Effector memory CD4-positive, alpha-beta T cell (primary cell): ENCODE measurements at places on chromosomes 16 and 17.
A peak's percentile ranks its signal among the peaks of the same experiment; 100 is the strongest.

- peak; percentile 4 for DNase-seq
These were observed 781 bp downstream of the RSKR start for GRCh38 chr17:28612936-28613872.

DNA sequence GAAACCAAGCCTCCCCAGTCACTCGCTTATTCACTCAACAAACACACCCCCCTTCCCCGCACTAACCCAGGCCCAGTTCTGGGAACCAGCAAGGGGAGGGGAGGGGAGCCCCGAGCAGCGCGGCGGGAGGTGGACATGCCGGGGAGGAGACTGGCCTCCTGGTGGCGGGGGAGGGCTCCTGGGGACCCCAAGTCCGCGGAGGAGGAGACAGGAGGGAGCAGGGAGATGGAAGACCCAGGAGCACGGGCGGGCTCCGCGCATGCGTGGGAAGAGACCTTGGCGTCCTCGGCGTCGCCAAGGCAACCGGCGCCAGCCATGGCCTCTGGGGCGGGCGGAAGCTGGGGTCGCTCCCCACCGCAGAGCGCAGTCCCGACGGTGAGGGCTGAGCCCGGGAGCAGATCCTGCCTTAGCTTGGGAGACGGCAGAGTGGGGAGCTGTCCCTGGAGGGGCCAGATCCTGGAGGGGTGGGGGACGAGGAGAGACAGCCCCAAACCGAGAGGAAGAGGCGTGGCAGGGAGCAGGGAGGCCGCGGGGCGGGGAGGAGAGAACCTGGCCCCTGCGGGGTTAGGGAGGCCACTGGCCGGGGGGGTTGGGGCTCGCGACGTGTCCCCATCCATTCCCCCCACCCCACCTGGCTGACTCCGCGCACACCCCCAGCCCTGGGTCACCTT is at the start of gene PRR29:
PRR29 (plus strand) TSS at position 302 of the 671 bp plus-strand sequence; CDS start at position 316, 14 bp downstream.
- peak; percentile 74 for DNase-seq

DNA sequence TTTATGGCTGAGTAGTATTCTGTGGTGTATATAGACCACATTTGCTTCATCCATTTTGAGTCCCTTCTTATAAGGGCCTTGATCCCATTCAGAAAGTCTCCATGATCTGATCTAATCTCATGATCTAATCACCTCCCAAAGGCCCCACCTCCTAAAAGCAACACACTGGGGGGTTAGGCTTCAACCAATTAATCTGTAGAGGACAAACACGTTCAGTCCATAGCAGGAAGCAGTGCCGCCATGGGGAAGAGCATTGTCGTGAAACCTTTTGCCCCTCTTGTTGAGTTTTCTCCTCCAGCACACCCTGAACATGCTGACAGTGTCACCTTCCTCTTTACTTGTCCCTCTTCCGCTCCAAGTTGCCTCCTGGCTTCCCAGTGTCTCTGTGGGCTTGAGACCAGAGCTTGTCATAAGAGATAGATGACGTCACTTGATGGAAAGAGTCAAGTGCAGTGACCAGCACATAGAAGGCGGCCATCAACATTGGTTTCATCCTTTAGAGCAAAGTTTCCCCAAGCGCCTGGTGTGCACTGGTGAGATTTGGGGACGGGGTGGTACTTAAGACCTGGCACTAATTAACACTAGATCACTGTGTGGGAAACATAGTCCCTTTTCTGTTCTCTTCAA is 74.1 kb downstream of the PRKCB start:
- DNase-seq, result no peak

DNA sequence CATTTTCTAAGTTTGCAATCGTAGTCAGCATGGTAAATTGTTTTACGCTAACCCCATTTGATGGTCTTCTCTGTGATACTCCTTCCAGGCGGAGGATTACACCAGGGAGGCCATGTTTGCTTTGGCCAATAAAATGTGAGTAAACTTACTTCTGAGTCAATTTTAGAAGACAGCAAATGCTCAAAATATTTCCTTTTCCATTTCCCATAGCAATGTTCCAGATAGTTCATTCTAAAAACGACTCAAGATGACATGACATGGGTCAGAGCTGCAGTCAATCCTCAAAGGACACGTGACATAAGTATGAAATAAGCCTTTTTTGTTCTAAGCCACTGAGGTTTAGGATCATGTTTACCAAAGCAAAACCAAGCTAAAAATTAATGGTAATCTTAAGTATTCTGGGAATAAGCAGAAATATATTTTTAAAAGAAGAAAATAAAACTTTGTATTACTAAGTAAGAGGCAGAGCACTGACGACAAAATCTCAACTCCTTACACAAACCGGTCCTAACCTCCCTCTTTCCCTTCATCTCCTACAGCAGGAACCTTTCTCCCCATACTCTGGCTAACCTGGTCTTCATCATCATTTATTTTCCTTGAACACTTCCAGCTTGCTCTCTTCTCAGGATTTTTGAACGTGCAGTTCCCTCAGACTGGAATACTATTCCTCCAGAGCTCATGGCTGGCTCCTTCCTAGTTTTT is 266.2 kb downstream of the CEP112 start:
- no peak for DNase-seq

DNA sequence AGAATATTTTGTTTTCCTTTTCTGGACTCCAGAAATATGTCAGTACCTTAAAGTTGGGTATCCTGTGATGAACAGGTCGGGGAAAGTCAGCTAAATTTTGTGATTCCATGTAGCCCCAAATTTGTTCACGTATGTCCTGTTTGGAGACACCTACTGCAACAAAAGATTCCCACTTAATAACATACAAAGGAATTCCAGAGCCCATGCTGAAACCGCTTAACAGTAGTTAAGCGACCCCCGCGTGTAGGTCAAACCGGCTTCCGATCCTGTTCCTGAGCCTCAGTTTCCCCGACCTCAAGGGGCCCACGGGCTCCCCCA is 477 bp downstream of the MTHFSD start:
- DNase-seq, result no peak

- DNase-seq, result no peak
These were observed 2.3 kb downstream of the RSAD1 start for GRCh38 chr17:50480854-50481490.

GRCh38 chr17:36500745-36501225 is 14.3 kb downstream of the ZNHIT3 start:
- no peak for DNase-seq

DNA sequence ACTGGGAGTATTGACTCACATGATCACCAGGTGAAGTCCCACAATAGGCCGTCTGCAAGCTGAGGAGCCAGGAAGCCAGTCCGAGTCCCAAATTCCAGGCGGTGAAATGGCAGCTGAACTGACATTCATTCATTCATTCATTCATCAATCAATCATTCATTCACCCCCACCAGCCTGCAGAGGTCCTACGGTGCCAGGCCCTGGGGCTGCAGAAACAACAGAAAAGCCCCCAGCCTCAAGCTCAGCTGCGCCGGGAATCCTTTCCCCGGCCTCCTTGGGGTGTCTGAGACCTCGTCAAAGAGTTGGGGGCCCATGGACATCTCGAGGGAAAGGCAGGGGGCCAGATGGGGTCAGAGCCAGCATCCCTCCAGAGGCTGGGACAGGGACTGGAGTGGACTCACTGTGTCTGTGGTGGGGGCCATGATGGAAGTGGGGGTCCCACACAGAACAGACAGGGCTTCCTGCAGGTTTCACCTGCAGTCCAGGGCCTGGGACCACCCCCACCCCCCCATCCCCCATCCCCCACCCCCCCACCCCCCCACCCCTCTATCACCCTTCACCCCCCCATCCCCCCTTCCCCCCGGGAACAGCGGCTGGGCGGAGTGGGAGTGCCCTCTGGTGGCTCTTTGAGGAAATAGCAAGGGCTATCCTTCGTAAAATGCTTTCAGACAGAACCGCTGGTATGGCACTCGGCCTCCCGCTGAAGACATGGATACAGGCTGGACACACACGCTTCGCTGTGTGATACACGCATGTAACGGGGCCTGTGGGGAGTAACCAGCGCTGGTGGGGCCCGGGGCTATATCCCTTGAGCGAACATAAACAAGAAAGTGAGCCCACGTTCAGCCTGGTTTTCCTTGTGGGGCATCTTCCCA is 8.5 kb upstream of the ZC3H18 start:
- peak; percentile 25 for DNase-seq

GRCh38 chr17:43454868-43455267 is 28.9 kb upstream of the DHX8 start:
- no peak for DNase-seq

DNA sequence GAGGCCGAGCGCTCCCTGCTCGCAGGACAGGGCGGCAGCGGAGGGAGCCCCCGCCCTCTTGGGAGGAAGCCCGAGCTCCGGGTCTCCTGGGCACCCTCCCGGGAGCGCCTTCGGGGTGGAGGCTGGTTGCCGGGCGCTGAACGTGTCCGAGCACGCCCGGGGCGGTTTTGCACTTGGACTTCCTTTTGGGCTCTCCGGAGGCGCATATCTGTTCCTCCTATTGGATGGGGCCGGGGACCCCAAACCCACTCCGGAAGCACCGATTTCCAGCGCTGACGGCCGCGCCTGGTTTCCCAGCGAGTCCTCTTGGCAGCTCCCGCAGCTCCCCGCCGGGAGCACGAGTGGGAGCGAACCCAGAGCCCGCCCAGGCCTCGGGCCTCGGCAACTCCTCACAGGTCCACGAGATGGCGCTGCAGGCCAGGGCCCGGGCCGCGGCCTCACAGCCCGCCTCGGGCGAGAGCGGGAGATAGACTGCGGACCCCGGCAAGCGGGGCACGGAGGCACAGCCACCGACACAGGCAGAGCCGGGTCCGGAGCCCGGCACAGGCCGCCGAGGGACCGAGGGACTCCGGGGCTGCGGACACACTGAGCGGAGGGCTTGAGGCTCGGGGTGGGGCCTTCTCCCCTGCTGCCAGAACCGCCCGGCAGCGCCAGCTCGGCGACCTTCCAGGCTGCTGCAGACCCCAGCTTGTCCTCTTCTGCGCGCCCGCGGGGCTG is 12.7 kb downstream of the TBX2 start:
- peak; percentile 63 for DNase-seq

DNA sequence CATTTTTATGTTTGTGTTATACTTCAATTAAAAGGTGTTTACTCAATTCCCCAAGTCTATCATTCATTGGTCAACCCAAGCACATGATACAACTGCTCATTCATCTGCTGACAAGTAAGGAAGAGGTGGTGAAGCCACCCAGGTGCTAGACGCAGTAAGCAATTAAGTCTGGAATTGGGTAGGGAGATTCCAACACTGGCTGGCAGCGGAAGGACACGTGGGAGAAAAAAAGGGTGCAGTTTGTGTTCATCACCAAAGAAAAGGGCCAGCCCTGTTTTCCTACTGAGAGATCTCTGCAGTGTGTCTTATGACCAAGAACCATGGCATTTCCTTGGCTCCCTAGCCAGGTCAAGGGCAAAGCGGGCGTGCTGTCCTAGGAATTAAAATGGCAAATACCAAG is 11.8 kb upstream of the ZNF23 start:
- no peak for DNase-seq

DNA sequence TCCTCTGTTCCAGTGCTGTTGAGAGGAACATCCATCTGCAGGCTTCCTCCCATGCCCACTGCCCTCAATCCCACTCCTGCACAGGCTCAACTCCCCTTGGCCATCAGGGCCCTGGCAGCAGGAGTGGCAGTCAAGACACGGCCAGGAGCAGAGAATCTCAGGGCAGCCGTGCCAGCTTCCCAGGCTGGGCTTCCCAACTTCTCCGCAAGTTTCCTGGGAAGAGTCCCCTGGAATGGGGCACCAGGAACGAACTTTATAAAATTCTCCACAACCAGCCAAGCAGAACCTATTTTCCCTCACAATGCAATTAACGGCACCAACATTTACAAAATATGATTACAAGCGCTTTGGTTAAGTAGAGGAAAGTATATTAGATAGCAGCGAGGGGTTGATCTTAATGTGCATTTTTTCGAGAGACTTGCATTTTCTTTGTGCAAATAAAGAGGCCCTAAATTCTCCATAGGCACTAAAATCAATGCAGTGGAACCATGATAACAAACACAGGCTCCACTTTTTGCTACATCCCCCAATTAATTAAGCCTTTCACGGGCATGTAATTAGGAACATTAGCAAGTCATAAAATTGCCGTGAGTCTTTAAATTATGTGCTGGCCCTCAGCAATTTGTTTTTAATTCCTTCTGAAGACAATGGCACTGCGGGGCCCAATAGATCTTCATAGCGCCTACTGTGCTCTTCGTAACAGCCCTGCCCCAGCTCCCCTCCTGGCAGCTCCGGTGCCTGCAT is 99.9 kb upstream of the LHX1 start:
- DNase-seq, result no peak

- DNase-seq, result no peak
These were observed 49.9 kb upstream of the MAP3K14 start for GRCh38 chr17:45366691-45367090.

DNA sequence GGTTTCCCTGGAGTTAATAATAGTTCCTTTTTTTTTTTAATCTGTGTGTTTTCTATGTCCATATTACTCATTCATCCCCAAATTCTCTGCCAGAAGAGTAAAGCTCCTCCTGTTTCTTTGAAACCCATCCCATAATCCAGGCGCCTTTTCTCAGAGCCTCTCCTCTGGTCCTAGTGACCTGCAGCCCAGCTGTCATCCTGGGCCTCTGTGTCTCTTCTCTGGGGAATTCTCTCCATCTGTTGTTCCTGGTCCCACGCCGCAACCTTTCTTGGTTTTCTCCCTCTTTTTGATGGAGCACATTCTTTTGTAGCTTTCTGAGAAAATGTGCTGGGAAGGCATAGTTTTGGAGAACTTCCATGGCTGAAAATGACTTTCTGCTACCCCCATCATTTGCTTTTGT is 10.2 kb downstream of the KATNB1 start:
- DNase-seq, result no peak

DNA sequence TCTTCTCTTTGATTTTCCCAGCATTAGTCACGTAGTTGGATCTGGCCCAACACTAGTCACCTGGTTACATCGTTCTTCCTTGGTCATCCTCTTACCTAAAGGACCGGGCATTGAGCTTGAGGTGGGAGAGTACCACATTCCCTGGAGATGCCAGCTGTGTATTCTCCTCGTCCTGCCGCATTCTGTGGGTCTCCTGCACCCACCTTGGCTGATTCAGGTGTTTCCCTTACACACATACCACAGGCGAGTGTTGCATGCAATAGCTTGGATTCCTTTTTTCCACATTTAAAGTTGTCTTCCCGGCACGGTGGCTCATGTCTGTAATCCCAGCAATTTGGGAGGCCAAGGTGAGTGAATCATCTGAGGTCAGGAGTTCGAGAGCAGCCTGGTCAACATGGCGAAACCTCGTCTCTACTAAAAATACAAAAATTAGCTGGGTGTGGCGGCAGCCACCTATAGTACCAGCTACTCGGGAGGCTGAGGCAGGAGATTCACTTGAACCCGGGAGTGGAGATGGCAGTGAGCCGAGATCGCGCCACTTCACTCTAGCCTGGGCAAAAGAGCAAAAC is 21.6 kb upstream of the CLEC18C start:
- no peak for DNase-seq

DNA sequence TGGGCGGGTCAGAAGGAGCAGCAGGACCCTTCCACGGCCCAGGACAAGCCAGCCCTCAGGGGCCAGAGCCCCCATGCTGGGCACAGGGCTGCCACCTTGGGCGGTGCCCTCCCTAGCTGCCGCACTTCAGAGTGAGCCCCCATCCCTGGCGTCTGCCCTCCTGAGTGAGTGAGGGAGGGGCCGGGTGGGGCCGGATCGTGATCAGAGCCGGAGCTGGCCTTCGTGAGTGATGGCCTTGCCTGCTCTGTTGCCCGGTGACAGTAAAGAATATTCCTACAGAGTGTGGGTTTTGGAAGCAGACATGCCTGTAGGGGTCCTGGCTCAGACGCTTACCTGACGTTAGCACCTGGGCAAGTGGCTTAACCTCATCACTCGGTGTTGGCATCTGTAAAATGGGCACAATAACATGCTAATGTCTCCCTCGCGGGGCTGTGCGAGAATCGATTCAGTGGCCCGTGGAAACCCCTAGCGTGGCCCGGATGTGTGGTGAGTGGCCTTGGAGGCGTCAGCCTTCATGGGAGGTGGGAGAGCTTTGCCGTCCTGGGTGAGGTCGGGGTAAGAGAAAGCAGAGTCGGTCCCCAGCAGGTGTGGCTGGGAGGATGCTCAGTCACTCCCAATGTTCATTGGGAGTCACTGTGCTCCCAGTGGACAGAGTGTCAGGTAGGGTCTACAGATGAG is 26.1 kb downstream of the JPH3 start:
- DNase-seq, result no peak
